ENCODE measurements at places on chromosomes 1 and 21. TPM values are rescaled to one million over a fixed set of nuclear protein-coding genes. Genes with fewer than 3 reads are reported as not detected.

Gene LEFTY1
- total RNA-seq = not detected

Gene GLMP
- total RNA-seq = 20.3 TPM

Gene RNF223
- not detected for total RNA-seq

Gene LCE1E
- not detected for total RNA-seq

Gene PTGS2
- total RNA-seq = 1.1 TPM

Gene APOBEC4
- total RNA-seq = not detected

Gene C1orf141
- total RNA-seq = not detected

Gene TAS1R1
- total RNA-seq = not detected

Gene CFAP141
- total RNA-seq = not detected

Gene OR4F16
- not detected for total RNA-seq

Gene NR0B2
- not detected for total RNA-seq

Gene GPR3
- total RNA-seq = 3.6 TPM

Gene BATF3
- total RNA-seq = 148 TPM

Gene SPRR1B
- not detected for total RNA-seq

Gene SH3BGR
- total RNA-seq = 4.7 TPM

Gene VCAM1
- 2.4 TPM for total RNA-seq

Gene SPSB1
- 0.44 TPM for total RNA-seq

Gene CYP4B1
- not detected for total RNA-seq

Gene WNT4
- not detected for total RNA-seq

Gene SCYL3
- total RNA-seq = 10.2 TPM

Gene GSTM3
- 8.6 TPM for total RNA-seq

Gene KLHDC9
- 0.53 TPM for total RNA-seq

Gene FABP3
- not detected for total RNA-seq

Gene ZNF670
- total RNA-seq = 3.6 TPM

Gene SNRNP40
- total RNA-seq = 110 TPM

Gene OLFML3
- 0.15 TPM for total RNA-seq

Gene SPATA46
- not detected for total RNA-seq

Gene TDRD5
- not detected for total RNA-seq

Gene HES2
- total RNA-seq = 0.15 TPM

Gene ITLN2
- not detected for total RNA-seq

Gene KCNQ4
- 0.25 TPM for total RNA-seq

Gene CAMK2N1
- total RNA-seq = 2.2 TPM
